ENCODE measurements at places on chromosomes 3 and 15. TPM values are rescaled to one million over a fixed set of nuclear protein-coding genes. Genes with fewer than 3 reads are reported as not detected.

GRCh38 chr3:12165909-12166308 is 7.2 kb upstream of the TIMP4 start:
- no peak for DNase-seq

DNA sequence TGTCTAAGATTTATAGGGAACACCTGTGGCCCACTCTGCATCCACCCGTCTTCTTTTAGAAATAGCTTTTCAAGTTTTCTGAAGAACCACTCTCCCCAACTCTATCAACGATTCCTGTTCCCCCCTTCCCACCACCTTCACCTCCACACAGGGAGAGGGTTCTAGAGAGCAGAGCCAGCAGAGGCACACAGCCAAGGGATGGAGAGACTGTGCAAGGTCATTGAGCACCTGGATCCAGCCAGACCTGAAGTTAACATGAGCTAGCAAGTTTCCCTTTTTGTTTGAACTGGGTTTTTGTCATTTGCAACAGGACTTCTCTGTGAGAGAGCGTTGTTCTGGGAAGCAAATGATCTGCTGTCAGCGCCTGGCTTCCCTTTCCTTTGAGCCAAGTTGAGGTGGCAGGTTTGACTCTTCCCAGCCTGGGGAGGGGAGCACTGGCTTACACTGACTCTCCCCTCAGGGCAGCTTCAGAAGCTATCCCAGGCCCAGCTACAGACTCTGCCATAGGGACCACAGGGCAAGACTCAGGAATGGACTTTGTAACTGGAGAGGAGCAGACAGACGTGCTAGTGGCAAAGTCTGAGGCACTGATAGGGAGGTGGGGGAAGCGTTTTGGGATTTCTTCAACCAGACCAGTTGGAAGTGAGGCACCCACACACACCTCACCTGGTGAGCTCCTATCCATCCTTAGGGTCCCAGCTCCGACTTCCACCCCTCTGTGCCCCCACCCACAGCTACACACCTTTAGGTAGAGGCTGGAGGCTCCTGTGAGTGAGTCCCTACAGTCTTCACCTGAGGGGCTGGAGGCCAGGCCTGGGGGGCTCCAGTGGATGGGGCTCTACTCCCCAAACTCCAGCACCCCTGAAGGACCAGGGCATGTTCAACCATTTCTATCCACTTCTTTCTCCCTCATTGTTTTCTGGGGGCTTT is 19.4 kb upstream of the PLXNA1 start:
- DNase-seq = no peak

DNA sequence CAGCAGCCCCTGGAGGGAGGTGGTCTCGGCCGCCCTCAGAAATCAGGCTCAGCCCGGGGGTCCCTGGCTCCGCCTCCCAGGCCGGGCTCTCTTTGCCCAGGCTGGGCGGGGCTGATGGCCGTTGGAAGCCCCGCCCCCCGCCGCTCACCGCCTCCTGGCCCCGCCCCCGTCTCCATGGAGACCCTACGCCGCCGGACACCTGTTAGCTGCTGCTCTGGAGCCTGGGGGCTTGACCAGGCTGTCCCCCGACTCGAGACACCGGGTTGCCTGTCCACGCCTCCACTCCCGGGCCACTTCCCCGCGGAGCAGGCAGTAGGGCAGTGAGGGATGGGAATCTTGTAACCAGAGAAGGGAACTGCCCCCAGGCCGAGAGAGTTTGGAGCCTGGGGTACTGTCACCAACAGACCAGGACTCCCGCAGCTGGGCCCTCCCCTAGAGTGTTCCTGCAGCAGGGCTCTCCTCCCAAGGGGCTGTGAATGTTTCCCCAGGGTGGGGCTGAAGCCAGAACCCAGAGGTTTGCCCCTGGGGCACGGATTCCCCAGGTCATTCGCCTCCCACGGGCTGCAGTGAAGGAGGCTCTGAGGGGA is 27.8 kb upstream of the RPL32 start:
- DNase-seq = no peak

DNA sequence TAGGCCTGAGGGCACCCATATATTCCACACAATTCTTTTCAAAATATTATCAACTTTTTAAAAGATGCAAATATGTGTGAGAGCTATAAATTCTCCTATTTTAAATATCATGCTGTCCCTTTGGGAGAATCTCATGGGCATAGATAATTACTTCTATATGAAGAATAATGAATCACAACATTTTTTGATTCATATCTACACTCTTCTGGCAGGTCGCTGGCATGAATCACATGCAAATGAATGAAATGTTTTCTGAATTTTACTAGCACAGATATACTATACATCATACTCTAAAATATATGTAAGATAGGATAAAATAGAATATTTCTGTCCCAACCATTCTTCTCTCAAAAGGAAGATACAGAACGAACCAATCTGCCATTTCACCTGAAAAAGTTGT is 277.7 kb upstream of the KCNH8 start:
- DNase-seq = no peak

DNA sequence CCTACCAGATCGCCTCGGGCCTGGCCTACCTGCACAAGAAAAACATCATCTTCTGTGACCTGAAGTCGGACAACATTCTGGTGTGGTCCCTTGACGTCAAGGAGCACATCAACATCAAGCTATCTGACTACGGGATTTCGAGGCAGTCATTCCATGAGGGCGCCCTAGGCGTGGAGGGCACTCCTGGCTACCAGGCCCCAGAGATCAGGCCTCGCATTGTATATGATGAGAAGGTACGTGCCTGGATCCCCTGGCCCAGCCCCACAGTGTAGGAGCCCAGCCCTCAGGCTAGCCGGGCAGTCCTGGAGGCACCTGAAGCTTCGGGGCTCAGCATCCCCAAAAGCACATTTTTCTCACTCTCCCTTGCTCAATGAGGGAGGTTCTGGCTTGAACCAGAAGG is 135.8 kb downstream of the LRRK1 start:
- peak; percentile 30 for DNase-seq

GRCh38 chr15:54636147-54636546 is 560.6 kb downstream of the RSL24D1 start:
- DNase-seq = no peak

GRCh38 chr15:41774062-41774881 is at the start of gene MAPKBP1:
Gene MAPKBP1, plus strand, starts transcription at chr15:41774484. Its CDS starts 792 bp downstream, at chr15:41775276.
- peak; percentile 98 for DNase-seq

DNA sequence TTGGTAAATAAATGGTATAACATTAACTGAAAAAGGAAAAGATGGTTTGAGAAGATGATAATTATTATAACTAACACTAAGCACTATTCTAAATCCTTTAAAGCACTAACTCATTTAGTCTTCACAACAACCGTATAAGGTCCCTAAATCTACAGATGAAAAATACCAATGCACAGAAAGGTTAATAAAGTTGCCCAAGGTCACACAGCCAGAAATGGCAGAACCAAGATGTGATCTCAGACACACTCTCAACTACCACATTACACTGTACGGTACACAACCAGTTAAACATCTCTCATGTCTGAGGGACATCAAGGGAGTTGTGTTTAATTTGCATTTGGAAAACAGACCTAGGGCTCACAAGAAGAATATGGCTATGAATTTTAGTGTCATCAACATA is 23.1 kb downstream of the RAB27A start:
- no peak for DNase-seq

GRCh38 chr3:179811321-179812095 is 158.7 kb downstream of the USP13 start:
- peak; percentile 21 for DNase-seq

GRCh38 chr3:45329761-45330305 is 58.5 kb upstream of the LARS2 start:
- DNase-seq = no peak

GRCh38 chr3:64685800-64686445 is 1.9 kb downstream of the ADAMTS9 start:
- DNase-seq = peak; percentile 88

DNA sequence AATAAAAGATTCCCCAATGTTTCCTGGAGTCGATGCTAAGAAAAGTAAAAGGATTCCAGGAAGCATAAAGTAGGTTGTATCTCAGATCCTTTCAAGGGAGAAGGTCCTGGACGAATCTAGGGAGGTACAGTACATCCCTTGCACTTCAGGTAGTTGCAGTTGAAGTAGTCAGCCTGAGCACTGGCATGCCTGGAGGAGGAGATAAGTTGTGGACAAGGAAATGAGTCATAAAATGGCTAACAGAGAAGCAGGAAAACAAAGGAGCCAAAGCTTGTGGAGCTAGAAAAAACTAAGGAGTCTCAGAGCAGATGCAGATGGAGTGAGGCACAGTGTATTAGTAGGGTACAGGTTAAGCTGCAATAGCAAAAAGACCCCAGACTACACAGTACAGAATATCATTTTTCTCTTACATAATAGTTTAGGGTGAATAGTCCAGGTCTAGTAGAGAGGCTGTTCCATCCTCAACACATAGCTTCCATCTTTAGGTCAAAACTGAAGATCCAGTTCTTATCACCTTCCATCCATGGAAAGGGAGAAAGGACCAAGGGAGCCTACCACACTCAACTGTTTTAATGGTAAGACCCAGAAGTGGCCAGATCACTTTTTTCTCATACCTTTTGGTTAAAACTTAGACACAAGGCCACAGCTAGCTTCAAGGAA is 41.3 kb downstream of the COL6A5 start:
- DNase-seq = no peak

GRCh38 chr15:84604826-84605553 is 4.2 kb downstream of the ZSCAN2 start:
- DNase-seq = no peak

Gene SLITRK3
- total RNA-seq = 3.4 TPM

Gene CLRN1
- 0.35 TPM for total RNA-seq

Gene SOX14
- total RNA-seq = 0.21 TPM

Gene CASR
- 0.58 TPM for total RNA-seq
